ENCODE measurements at places on chromosomes 12 and 14. TPM values are rescaled to one million over a fixed set of nuclear protein-coding genes. Genes with fewer than 3 reads are reported as not detected.

Gene LACRT
- not detected for total RNA-seq

- no peak for DNase-seq
These were observed 22.9 kb downstream of the ZNF268 start for GRCh38 chr12:133204264-133204603.

Gene TAS2R9
- 0.51 TPM for total RNA-seq

- no peak for DNase-seq
These were observed 12.6 kb upstream of the SNX6 start for GRCh38 chr14:34642595-34642994.

DNA sequence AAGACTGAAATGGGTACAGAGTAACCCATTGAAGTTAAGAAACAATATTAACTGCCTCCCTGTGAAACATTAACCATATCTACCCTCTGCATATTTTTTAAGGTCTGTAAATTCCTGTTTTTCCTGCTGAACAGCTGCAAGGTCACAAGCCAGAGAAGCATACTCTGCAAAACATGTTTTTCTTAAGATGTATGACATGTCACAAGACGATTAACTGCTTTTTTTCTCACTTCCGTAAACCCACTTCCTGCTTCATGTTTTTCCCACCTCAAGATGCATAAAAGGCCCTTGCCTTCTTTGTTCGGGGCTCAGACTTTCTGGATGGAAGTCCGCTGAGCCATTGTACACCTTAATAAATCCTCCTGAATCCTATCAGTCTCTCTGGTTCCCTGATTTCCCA lies 504.7 kb upstream of the MIS18BP1 start:
- DNase-seq = no peak

Gene MSRB3
- 329 TPM for total RNA-seq

DNA sequence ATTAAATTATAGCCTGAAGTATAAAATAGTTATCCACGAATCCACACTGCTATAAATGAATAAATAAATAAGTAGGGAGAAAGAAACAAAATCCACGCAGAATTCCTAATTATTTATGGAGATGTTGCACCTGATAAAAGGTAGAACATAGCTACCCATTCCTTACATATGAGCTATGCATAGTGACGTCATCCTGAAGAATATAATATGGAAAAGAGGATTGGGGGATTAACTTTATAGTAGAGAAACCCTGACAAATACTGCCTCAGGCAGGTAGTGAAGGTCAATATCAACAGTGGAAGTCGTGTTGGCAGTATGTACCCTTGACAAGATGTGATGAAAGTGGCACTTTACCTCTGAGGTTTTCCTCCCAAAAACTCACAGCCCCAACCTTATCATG lies 82.5 kb downstream of the PLCZ1 start:
- DNase-seq = no peak

DNA sequence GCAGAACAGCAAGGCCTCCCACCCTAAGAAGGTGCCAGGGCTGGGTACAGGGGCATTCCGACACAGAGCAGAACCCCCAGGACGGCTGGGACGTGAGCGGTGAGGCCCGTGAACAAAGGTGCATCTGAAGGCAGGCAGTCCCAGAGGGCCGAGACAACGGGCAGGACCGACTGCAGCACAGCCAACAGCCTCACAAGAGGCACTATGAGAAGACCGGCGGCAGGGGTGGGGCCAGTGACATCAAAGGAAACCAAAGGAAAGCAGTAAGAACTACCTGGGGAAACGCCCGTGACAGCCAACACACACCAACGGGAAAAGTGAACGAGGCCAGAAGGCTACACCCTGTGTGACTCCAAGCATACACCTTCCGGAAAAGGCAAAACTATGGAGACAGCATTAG lies 9.1 kb downstream of the BTBD6 start:
- DNase-seq = peak; percentile 68

DNA sequence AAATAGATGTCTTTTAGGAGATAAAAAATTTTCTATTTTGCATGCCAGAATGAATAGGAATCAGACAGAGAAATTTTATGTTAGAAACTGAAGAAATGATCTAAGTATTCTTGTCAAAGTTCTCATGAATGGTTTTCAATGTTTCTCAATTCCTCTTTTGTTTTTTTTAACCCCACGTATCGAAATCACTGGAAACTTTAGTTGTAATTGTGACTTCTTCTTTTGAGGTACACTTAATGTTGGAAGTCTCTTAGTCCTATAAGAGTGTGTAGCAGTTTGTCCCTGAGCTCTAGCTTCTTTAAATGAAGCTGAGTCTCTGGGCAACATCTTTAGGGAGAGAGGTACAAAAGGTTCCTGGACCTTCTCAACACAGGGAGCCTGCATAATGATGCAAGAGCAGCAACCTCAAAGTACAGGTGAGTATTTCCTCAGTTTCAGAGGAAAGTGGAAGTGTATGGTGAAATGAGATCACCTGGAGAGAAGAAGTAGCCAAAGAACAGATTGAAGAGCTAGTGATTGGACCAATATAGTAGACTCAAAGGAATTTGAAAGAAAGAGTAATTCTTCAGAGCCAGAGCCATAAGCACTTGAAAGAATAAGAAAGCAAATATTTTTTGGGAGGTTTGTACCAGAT lies at the start of gene CLEC6A:
TSS of gene CLEC6A (plus strand) at position 236 of the 634 bp plus-strand sequence. CDS start at position 386, 150 bp downstream.
- no peak for DNase-seq

DNA sequence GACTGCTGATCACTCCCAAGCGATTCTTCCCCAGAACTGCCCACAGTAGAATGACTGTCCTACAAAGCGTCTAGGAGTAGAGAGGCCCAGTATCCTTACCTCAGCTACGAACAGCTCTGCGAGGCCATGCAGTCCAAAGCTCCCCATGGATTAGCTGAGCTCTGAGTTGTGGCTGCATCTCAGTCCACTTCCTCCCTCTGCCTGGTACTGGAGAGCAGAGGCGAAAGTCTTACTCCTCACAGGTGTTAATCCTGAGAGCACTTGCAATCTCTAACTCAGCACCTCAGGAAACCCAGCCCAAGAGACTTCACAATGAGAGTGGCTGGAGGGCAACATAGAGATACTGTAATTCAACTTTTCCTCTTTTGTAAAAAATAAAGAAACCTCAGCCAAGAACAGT lies 493.1 kb downstream of the BCAT1 start:
- no peak for DNase-seq

- no peak for DNase-seq
These were observed 64.6 kb downstream of the BICD1 start for GRCh38 chr12:32171211-32171610.

GRCh38 chr12:32107359-32108267 lies 966 bp downstream of the BICD1 start:
- no peak for DNase-seq

DNA sequence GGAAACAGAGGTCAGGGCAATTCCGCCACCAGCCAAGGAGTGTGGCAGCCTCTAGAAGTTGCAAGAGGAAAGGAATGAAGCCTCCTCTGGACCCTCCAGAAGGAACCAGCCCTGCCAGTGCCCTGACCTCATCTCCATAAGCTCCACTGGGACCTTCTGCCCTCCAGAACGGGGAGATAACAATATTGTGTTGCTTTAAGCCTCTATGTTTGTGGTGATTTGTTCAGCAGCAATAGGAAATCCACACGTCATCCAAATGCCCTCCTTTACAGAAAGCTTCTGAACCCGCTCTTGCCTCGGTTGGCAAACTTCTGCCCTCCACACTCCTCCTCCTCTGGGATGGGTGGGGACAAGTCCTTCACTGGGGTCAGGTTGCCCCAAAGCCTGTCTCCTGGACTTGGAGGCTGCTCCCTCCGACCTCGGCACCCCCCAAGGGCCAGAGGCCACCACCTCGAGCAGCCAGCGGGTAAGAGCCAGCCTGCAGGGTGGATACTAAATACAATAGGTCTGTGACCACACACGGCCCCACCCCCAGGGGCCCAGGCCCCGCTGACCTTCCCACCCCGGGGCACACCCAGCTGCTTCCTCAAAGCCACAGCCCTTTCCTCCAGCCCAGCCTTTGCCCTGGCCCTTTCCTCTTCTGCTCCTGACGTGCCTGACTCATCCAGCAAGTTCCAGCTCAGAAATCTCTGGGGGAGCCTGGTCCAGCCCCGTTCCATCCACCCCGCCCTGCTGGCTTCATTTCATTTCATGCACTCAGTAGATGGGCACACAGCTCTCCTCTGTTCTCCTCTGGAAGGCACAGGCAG lies 58.7 kb upstream of the NCOR2 start:
- peak; percentile 97 for DNase-seq

- DNase-seq = no peak
These were observed 308.0 kb downstream of the SLC6A15 start for GRCh38 chr12:84604551-84604950.

- DNase-seq = no peak
These were observed 238.6 kb upstream of the DDHD1 start for GRCh38 chr14:53391631-53392285.

Gene TFCP2
- 16.1 TPM for total RNA-seq

Gene ANO4
- total RNA-seq = 0.33 TPM

Gene TAS2R50
- total RNA-seq = 3.2 TPM

DNA sequence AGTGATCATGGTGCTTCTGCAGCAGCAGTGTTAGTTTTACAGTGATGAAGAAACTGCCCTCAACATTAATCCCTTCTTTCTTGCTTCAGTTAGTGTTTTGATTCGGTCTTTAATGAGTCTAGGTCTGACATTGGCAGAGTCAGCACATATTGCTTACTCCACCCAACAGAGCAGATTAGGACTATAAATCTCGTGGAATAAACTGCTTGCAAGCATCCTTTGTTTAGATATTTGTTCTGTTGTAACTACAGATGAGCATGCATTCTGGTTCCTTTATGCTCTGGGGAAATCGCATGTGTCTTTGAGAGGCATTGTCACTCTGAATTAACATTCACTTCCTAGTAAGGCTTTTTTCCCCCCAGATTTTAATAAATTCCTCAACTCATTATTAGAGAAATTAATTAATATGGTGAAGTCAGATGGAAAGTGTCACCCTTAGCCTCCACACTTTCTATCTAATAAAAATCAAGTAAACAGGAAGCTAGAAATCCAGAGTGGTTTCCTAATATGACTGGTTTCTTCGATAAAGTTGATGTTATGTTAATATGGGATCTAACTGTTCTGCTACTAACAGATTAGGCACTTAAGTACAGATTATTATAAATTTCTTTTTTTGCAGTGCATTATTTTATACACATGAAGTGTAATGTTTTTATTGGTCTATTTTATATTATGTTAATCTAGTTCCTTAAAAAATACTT lies 86.2 kb upstream of the SSTR1 start:
- DNase-seq = no peak

DNA sequence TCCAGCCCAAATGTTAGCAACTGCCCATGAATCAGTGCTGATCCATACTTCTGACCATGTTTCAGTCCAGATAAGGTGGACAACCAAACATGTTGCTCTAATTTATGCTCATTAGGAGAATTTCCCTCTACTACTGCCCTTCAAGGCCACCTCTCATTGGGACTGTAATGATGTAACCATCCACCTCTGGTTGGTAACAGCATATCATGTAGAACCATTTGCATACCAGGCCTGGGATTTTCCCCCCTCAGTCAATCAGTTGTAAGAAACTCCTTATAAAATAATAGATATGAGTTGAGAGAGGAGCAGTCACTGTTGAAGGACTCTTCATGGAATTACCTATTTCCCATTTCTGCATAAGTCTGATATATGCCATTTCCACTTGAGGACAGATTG lies 17.8 kb upstream of the YAF2 start:
- DNase-seq = no peak

DNA sequence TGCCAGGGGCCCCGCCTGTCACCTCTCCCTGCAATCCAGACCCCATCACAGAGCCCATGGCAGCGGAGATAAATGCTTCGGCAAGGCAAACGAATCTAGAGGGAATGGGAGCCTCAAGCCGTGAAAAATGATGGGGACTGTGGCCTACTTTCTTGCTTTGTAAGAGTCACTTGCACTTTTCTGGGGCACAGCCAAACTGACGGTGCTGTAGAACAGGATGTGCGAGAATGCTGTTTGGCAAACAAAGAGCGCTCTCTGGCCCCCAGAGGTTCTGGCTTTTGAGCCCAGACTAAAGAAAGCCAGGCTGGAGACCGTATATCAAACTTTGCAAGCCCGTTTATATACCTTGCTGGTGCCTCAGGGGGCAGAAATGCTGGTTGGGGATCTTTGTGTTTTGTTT lies 108.7 kb downstream of the CACNA1C start:
- peak; percentile 88 for DNase-seq

Gene ZNF385A
- 19.3 TPM for total RNA-seq

Gene TAC3
- not detected for total RNA-seq

DNA sequence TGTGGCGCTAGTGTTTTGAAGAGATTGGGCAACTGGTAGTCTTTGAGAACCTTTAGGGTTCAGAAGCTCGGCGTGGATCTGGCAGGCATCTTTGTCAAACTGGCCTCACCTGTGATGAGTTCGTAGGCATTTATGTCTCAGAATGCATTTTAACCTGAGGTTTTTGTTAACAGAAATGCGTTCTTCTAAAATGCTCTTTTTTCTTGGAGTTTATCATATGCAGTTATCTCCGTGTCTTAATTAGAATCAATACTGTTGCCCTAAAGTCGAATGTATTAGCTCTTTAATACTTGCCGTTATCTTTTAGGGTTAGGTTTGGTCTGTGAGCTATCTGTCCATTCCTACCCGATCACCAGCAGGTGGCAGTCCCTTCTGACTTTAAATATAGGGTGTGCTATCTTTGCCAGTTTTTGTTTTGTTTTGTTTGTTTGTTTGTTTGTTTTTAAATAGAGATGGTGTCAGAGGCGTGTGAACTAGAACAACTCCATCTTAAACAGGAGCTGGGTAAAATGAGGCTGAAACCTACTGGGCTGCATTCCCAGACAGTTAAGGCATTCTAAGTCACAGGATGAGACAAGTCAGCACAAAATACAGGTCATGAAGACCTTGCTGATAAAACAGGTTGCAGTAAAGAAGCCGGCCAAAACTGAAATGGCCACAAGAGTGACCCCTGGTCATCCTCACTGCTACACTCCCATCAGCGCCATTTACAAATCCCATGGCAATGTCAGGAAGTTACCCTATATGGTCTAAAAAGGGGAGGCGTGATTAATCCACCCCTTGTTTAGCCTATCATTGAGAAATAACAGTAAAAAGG lies 1.4 kb downstream of the ATF1 start:
- DNase-seq = no peak

- no peak for DNase-seq
These were observed 12.7 kb downstream of the PPP2R5C start for GRCh38 chr14:101774006-101774795.

DNA sequence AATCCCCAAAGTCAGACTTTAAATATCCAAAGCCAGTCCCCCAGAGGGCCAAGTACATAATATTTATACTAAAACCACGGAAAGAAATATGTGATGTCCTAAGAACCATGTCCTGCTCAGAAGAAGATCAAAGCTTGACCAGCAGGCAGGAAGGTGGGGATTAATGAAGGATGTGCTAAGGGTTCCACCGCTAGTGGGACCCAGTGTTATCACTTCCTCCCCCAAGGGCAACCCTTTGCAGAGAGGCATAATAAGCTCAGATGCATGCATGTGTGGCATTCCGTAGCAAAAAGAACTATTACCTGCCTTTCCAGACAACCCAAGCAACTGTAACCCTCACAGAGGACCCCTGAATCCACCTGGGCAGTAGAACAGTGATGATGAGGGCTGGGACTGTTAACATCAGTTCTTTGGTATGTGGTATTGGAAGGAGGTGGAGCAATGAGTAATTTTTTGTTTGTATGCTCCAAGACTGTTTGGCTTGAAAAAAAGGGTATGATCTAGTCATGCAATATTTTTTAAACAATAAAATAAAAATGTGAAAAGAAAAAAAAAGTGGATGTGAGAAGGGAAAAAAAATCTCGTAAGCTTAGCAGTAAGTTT lies 71.7 kb upstream of the ETV6 start:
- DNase-seq = no peak

- peak; percentile 93 for DNase-seq
These were observed 516 bp downstream of the ANKRD9 start for GRCh38 chr14:102508774-102509745.

- DNase-seq = peak; percentile 49
These were observed 14.1 kb downstream of the ZFHX2 start for GRCh38 chr14:23537351-23538049.

GRCh38 chr14:47490353-47490752 lies 185.1 kb downstream of the MDGA2 start:
- no peak for DNase-seq

All from posterior vena cava (tissue), 2 donors.